ENCODE measurements at places on chromosomes 16 and 17. TPM values are rescaled to one million over a fixed set of nuclear protein-coding genes. Genes with fewer than 3 reads are reported as not detected.
A peak's percentile ranks its signal among the peaks of the same experiment; 100 is the strongest.

GRCh38 chr17:32142038-32142856, at the start of gene RHOT1:
TSS of gene RHOT1 (plus strand) at chr17:32142502. CDS start at chr17:32142693, 191 bp downstream.
- H3K4me1 ChIP-seq = peaks cover 6% of the 10 kb centered on the region
- H3K36me3 ChIP-seq = no peaks in the 10 kb centered on the region
- DNase-seq = peak; percentile 77
- peak within 1 kb of the TSS; percentile 70 for H3K27ac ChIP-seq
- H3K27me3 ChIP-seq = no peaks in the 10 kb centered on the region
- peak within 1 kb of the TSS; percentile 99 for H3K4me3 ChIP-seq

GRCh38 chr17:12438813-12439586, 226.7 kb upstream of the MYOCD start:
- H3K4me3 ChIP-seq = no peak overlapping the region
- no peaks in the 10 kb centered on the region for H3K36me3 ChIP-seq
- no peaks in the 10 kb centered on the region for H3K27me3 ChIP-seq

DNA sequence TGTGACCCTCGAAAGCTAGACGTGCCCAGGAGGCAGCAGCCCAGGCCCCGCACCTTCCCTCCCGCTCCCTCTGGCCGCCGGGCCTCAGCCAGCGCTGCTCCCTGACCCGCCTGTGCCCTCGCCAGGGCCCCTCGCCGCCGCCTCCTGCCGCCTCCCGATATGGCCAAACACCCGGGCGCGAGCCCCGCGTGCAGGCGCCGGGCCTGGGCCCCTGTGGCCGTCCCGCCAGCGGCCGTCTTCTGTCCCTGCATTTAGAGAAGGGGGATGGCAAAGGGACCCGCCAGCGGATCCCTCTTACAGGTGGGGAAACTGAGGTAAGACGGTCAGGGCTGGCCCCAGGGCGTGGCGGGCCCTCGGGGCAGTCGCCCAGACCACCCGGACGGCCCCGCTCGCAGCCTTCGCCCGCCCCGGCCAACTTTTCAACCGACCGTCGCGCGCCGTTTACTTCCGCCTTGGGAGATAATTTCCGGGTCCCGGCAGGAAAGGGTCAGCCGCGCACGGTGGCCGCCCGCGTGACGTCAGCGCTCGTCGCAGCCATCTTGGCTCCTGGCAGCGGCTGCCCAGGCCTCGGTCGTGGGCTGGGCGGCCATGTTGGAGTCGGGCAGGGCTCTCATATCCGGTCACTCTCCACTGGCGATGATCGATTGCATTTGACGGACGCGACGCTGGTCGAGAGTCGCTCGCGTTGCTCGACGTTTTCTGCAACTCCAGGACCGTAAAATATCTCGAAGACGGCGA, 7.0 kb upstream of the GNG13 start:
- H3K36me3 ChIP-seq = no peaks in the 10 kb centered on the region
- peaks cover 3% of the 10 kb centered on the region for H3K4me1 ChIP-seq
- peak overlapping the region; percentile 86 for H3K4me3 ChIP-seq
- H3K27ac ChIP-seq = peak overlapping the region; percentile 52

- peak overlapping the region; percentile 98 for H3K4me3 ChIP-seq
- no peaks in the 10 kb centered on the region for H3K27me3 ChIP-seq
- peaks cover 46% of the 10 kb centered on the region for H3K4me1 ChIP-seq
- H3K27ac ChIP-seq = peak overlapping the region; percentile 83
- H3K36me3 ChIP-seq = peaks cover 12% of the 10 kb centered on the region
These were observed 2.0 kb upstream of the TMEM11 start for GRCh38 chr17:21215935-21216334.

GRCh38 chr17:76265624-76266243, 586 bp downstream of the UBALD2 start:
- DNase-seq = peak; percentile 39
- no peak overlapping the region for H3K27ac ChIP-seq
- H3K27me3 ChIP-seq = no peaks in the 10 kb centered on the region
- peak overlapping the region; percentile 77 for H3K4me3 ChIP-seq

- H3K27me3 ChIP-seq = no peaks in the 10 kb centered on the region
- peaks cover 6% of the 10 kb centered on the region for H3K36me3 ChIP-seq
- H3K4me1 ChIP-seq = peaks cover 68% of the 10 kb centered on the region
These were observed 586 bp downstream of the MEAK7 start for GRCh38 chr16:84503751-84504395.

The CCL2 gene
- total RNA-seq = not detected

The FOXF1 gene
- total RNA-seq = not detected

Data from PC-3 (cell line).